C1 segment of cervical spinal cord (tissue), 14 donors: ENCODE measurements at places on chromosomes 12 and 14.

GRCh38 chr12:54220567-54220966, 31.8 kb upstream of the SMUG1 start:
- DNase-seq, result no peak

DNA sequence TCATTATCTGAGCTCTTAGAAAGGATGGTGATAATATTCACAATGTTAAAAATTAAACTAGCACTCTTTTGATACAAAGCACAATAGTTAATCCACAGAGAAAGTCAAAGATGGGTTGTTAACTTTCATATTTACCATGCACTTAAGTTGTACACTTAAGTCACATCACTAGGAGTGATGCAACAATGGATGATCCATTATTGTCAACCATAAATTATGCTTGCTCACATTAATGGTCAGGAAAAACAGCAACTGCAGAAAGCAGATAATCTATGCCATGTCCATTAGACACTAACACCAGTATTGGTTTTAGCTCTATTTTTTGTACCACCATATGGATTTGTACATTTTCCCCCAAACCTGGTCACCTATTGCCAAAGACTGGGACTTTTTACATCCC, 195.5 kb downstream of the FOXA1 start:
- no peak for DNase-seq

DNA sequence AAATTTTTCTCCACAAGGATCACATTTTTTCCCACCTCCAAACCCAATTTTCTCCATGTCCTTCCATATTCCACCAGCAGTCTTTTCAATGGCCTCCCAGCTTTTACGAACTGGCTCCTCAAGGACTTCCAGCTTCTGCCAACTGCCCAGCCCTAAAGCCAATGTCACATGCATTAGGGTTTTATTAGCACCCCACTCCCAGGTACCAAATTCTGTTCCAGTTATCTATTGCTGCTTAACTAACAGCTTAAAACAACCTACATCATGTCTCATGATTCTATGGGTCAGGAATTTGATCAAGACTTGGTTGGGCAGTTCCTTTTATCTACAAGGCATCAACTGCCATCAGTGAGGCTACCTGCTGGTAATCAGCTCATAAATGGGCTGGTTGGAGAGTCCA, 151.3 kb downstream of the SPTSSA start:
- DNase-seq, result no peak

GRCh38 chr14:74083784-74084276, 423 bp downstream of the ALDH6A1 start:
- no peak for DNase-seq

DNA sequence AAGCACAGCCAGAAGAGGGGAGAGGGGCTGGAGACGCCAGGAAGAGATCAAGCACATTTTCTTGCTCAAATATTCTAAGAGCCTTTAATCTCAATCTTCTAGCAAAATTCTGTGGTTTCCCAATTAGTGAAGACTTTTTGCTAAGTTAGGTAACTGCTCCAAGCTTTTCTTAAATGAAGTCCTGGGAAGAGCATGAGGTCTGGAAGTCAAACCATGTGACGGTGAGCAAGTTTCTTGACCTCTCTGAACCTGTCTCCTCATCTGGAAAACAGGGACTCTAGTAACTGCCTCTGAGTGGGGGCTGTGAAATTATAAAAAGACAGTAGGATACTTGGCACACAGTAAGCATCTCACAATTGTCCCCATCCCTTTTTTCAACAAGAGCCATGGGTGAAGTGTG, 24.1 kb downstream of the BDKRB1 start:
- no peak for DNase-seq
